Stimulated activated CD8-positive, alpha-beta memory T cell treated with anti-CD3 and anti-CD28 coated beads, Interleukin-2, amount 100 ng/mL, for 1 hour (primary cell): ENCODE measurements at places on chromosomes 7 and 10.

GRCh38 chr10:108788891-108789290, 1134.4 kb downstream of the XPNPEP1 start:
- DNase-seq = no peak

GRCh38 chr10:80164596-80164995, 32.1 kb downstream of the PLAC9 start:
- no peak for DNase-seq

DNA sequence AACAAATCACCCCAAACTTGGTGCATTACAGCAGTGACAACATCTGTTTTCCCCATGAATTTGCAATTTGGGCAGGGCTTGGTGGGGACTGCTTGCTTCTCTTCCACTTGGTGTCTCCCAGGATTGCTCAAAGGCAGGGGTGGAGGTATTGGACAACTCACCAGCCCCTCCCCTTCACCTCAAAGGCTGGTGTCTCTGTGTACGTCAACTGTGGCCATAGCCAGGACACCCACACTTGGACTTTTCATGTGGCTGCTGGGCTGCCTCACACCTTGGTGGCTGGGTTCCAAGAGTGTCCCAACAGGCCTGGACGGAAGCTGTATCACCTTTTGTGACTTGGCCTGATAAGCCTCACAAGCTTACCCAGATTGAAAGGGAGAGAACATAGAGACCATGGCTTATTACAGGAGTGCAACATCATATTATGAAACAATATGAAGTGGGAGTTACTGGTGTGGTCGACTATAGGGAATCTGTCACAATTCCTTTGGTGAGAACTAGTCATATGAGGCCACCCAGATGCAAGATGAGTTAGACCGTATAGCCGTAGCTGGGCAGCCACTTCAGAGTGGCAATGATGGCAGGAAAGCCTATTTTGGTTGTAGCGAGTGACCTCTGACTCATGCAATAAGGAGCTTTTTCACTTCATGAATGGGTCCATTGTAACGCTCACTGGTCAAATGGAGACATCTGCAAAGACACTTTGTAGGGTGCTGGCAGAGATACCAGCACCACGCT, 187.6 kb upstream of the ITGB1 start:
- no peak for DNase-seq

DNA sequence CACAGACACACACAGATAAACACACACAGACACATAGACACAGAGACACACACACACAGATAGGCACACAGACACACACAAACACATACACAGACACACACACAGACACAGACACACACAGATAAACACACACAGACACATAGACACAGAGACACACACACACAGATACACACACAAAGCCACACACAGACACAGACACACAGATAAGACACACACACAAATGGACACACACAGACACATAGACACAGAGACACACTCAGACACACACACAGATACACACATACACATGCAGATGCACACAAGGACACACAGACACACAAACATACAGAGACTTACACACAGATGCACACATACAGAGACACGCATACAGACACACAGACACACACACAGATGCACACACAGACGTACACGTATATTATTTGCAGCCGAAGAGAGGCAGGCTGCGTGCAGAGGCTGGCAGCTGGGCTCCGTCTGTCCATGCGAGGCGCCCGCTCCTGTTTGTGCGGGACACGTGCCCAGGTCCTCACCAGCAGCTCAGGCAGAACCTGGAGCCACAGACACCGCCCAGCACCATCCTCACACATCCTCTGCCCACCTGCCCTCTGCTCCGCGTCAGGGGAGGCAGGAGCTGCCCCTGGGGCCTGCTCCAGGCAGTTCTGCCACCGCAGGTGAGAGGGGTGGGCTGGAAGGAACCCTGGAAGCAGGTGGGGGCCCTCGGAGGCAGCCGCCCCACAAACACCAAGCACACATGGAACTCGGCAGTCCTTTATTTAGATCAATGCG, 1.2 kb downstream of the CALML5 start:
- no peak for DNase-seq

DNA sequence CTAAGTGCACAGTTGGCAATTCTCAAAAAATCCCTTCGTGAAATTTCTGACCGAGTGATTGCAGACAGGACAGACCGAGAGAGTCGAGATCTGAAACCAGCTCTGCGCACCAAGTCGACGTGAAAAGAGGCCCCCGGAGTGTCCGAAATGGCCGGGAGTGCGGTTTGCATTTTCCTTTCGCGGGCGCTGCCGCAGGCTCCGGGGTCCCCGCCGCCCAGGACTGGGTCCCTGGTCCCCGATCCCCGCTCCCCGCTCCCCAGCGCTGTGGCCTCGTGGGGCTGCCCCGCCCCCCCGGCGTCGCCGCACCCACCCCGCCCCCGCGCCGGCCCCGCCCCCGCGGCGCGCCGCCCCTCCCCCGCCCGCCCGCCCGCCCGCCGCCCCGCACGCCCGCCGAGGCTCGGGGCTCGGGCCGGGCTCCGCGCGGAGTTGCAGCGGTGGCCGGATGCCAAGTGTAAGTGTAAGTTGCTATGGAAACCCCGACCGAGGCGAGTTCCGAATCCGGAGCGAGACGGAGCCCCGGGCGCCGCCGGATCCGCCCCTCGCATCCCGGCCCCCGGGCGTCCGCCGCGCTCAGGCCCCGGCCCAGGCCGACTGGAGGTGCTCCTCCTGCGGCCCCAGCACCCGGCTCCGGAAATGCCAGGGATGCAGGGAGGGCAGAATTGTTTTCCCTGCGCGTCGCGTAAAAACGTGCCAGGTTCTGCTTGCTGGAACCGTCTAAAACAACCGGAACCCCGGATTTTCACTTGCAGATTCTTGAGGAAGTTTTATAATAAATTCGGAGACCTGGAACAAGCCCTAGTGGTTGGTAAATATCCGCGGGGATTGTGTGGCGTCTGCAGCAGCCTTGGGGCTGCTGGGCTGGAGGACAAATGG, 4.6 kb downstream of the BMI1 start:
- no peak for DNase-seq

GRCh38 chr10:124996127-124996853, 54.4 kb downstream of the ZRANB1 start:
- no peak for DNase-seq

GRCh38 chr10:70432101-70432500, 9.4 kb downstream of the NODAL start:
- DNase-seq = no peak

GRCh38 chr7:90853205-90853604, 257.1 kb downstream of the CDK14 start:
- DNase-seq = no peak

DNA sequence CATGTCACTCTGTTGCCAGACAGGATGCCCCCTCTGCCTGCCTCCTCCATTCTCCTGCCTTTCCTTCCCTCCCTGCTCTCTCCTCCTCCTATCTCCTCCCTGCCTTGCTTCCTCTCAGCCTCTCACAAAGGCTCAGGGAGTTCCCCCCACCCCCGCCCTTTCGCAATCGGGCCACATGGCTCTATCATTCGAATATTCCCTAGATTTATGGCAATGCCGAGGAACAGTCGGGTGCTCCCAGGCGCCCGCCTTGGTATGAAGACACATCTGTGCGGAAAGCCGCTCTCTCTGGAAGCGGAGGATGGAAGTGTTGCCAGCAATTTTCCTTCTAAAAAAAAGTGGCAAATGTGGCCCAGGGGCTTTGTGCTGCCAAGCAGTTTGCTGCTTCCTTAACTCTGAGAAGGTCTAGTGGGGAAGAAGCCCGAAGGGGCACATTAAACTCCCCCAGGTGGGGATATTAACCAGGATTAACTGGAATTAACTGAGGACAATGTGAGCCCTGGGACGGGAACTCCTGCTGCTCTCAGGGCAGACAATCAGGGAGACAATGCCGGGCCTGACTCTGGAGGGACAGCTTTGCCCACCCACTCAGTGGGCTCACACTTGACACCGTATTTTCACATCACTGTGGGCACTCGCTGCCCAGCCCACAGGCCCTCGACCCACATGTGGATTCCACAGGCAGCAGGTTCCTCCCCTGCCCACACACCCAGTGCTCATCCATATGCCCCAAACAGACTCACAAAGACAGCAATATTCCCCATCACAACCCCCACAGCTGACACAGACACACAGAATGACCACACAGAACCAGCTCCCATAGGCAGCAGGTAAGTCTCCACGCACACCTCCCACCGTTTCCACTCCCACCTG, 88.4 kb upstream of the SMNDC1 start:
- no peak for DNase-seq

DNA sequence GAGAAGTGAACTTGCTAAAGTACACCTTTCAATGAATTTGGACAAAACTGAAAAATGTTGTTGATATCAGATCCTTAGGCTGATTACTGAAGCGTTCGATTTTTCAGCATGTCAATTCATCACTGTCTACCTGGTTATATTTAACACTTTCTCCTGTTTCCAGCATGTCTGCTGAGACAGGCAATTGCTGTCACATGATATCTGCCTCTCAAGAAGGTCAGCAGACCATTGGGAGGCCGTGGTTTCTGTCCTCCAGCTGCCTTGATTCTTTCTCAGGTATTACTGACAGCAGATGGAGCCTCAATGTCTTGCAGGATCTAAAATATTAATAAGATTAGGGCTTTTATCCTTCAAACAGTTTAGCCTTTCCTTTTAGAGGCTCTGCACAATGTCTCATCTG, 127.5 kb downstream of the SNX10 start:
- no peak for DNase-seq

DNA sequence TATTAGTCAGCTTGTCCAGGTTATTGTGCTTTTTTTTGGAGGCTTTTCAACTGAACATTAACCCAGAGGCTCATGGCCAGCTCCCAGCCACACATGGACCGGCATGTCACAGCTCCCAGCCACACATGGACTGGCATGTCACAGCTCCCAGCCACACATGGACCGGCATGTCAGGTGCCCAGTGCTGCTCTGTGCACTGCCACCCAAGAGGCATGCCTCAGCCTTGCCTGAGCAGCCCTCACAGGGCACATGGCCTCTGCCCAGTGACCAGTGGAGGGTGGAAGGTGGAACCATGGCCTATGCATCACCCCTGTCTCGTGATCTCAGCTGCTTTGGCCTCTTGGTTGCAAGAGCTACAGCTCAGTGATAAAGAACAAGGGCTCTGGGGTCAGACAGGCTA, 119.8 kb downstream of the OAT start:
- no peak for DNase-seq

- no peak for DNase-seq
These were observed 45.9 kb downstream of the CREM start for GRCh38 chr10:35172574-35172973.

DNA sequence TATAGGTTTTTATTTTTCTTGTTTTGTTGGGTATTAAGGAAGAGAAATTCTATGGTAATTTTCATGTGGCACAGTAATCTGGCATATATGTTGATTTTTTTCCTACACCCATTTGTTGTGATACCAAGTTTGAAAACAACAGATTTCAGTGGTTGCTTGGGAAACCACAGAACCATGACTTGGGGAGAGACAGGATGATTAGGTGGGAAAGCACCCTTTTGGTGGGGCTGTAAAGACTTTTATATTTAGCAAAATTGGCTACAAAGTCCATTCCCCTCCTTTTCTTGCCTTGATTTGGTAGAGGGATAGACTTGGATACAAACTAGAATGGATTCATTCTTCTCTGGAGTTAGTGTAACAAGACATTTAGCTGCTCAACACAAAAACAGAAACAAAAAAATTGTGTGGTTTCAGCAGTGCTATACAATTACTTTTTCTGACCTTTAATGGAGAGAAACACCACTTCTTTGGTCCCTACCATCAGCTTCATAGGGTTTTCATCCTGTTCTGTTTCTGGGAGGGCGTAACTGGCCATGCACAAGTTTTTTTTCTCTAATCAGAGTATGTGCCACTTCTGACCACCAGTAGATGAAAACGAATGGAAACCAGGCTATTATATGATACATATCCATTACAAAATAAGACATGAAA, 52.7 kb downstream of the FIGNL1 start:
- DNase-seq = no peak

DNA sequence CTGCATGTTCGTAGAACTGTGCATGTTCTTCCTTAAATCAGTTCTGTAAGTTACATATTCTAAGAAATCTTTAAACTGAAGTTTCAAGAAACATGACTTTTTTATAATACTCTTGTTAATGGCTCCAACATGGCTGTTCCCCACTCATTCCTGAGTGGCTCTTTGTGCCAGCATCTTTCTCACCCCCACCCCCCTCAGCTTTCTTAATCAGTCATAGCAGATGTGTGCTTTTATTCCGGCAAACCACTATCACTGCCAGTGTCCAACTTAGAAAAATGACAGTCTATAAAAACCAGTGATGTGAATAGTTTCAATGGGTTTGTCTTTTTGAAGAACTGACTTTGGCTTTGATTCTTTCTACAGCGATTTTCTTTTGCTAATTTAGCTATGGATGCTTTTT, 37.6 kb downstream of the PITRM1 start:
- DNase-seq = no peak

DNA sequence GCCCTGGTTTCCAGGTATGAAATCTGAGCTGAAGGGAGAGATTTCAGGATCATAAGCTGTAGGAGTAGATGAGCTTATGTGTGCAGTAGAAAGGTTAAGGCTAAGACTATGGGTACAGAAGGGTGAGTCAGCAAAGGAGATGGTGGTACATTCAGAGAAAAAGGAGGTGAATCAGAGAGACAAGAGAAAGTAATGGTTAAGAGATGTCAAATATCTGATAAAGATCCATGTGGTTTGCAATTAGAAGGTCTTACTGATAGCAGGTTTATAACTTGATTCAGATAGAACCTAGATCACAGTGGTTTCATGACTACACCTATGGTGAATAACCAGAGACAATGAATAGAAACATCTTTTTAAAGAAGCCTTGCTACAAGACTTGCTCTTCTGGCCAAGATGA, 4.5 kb upstream of the NPY start:
- no peak for DNase-seq

DNA sequence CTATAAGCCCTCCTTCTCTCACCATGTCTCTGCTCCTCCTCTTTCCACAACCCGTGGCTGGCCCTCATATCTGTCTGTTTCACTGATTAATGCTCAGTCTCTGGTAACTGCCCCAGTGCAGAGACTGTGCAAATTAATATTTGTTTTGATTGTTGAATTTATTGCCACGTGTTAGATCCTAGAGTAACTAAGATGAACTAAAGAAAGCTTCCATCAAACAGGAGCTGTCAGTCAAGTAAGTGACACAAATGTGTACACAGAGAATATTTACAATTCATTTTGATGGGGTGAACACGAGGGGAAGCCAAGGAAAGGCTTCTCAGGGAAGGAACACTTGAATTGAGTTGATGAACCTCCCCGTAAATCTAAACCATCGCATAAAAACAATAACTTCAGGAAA, 182.5 kb downstream of the BAMBI start:
- DNase-seq = no peak

DNA sequence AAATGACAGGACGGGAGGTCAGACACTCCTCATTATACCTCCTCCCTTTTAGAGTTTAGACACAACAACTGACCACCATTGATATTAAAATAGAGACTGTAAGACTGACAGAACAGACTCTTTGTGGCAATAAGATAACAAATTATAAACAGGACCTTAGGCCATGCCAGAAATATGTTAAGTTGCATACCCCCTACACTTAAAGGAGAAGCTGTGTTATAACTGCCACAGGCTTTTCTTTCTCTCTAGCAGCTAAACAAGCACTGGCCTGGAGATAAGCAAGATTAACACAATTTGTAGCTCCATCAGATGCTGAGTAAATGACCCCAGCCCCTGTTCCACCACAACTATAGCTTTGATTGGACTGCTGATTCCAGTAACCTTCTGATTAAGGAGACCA, 10.5 kb upstream of the UNC5B start:
- DNase-seq = no peak
